G401 (cell line): ENCODE measurements at places on chromosomes 2 and 18. TPM values are rescaled to one million over a fixed set of nuclear protein-coding genes. Genes with fewer than 3 reads are reported as not detected.

MARCO gene
- total RNA-seq = not detected in 2 replicates

CYP27C1 gene
- 1.0 and 4.4 TPM in 2 replicates for total RNA-seq

CHRND gene
- not detected in 2 replicates for total RNA-seq

ABI2 gene
- 44.4 and 54.2 TPM in 2 replicates for total RNA-seq

SCN7A gene
- total RNA-seq = not detected in 2 replicates

NRP2 gene
- 5.3 and 7.9 TPM in 2 replicates for total RNA-seq
